ENCODE measurements at places on chromosomes 2 and 18.

- DNase-seq, result no peak
These were observed 49.0 kb downstream of the MAP2 start for GRCh38 chr2:209472871-209473270.

GRCh38 chr2:133360882-133361281 is 207.4 kb downstream of the NCKAP5 start:
- no peak for DNase-seq

GRCh38 chr2:151762694-151763093 is 28.4 kb upstream of the NEB start:
- no peak for DNase-seq

DNA sequence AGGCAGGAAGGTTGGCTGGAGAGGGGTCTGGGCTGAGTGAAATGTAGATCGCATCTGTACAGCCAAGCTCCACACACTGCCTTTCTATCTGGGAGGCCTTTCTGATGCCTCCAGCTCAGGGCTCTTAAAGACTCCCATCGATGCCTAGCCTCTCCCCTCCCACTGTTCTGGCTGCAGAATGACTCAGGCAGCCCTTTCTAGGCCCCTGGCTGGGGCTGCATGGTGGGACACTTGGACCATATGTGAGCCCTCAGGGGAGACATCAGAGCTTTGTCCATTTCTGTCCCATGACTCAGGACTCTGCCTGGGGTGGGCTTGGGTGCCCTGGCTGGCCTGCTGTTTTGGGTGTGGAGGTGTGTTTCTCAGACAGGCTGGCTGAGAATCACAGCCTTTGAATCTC is 101.3 kb downstream of the CELF4 start:
- no peak for DNase-seq

- DNase-seq, result no peak
These were observed 67.9 kb downstream of the LRRFIP1 start for GRCh38 chr2:237695201-237695780.

DNA sequence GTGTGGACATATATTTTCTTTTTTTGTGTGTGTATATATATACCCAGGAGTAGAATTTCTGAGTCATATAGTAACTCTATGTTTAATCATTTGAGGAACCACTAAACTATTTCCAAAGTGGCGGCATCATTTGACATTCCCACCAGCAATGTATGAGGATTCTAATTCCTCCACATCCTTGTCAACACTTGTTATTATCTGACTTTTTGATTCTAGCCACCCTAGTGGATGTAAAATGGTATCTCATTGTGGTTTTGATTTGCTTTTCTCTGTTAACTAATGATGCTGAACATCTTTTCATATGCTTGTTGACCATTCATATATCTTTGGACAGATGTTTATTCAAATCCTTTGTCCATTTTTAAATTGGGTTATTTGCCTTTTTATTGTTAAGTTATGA is 120.3 kb downstream of the TGFA start:
- DNase-seq, result no peak

DNA sequence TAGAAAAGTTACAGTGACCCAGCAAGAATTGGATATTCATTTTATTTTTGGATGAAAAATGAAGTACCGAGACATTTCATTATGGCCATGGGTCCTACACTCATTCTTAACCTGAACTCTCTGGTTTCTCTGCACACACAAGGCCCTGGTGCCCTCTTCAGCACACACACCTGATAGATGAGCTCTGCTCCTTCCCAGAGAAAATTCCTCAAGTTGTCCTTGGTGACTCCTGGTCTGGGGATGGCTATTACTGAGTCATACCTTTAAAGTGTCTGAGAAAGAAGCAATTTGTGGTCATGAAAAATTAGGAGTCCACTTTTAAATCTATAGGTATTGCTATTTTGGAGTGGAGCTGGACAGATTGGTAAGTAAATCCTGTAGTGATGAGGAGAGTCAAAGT is 311.5 kb downstream of the CDH2 start:
- no peak for DNase-seq

DNA sequence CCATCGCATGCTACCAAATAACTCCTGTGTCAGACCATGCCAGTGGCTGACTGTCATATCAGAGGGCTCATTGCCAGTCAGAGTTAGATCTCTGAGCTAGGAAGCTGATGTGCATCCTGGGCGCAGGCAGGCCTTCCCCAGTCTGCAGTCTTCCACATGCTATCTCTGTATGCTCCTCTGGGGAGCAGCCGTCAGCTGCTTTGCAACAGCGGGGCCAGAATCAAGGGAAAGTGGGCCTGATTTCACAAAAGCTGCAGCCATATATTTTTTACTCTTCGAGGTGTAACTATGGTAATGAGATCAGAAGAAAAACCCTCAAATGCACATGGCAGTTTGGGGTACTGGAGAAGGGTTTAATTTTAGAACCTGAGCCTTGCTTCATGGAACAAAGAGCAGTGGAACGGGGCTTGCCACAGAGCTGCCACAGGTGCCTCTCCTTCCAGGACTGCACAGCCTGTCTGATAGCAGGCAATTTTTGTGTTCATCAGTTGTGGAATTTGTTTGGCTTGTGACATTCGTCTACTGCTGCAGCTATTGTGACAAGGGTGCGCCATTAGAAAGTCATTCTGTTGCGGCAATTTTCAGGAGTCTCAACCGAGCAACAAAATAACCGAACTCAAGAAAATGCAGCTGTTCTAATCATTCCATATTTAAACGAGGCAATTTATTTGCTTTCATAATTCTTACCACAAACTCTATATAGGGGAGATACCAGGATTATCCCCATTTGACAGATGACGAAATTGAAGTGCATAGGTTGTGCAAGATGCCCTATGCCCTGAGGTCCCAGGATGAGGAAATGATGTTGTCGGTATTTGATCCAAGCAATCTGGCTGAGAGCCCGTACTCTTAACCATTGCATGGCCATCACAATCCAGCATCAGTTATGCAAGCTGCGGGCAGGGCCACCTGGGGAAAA is 109.6 kb upstream of the CYRIA start:
- no peak for DNase-seq

- no peak for DNase-seq
These were observed 12.0 kb upstream of the SP9 start for GRCh38 chr2:174322746-174323145.

DNA sequence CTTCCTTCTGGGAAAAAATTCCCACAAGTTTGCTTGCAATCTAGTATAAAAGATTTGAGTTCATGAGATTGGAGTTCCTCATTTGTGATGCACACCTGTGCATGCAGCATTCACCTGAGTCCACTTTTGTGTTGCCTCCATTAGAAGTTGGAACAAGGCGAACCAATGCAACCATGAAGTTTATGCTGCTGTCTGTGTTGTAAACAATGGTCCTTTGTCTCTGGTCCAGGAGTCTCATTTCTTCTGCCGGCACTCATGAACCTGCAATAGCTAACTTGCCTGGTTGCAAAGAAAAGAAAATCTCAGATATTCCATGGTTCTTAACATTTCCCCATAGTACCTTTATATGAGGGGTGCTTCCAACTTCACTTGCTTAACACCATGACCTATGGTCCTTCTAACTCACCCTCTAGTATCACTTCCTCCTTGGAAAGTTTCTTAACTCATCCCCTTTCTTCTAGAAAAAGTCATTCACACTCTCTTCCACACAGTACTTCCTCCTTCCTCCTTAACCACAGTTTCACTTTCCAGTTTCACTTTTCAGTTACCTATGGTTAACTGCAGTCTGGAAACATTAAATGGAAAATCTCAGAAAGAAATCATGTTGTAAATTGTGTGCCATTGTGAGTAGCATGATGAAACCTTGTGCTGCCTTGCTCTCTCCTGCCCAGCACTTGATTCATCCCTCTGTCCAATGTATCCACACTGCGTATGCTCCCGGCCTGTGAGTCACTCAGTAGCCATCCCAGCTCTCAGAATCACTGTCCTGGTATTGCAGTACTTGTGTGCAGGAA is 128.8 kb upstream of the TRIB2 start:
- no peak for DNase-seq

DNA sequence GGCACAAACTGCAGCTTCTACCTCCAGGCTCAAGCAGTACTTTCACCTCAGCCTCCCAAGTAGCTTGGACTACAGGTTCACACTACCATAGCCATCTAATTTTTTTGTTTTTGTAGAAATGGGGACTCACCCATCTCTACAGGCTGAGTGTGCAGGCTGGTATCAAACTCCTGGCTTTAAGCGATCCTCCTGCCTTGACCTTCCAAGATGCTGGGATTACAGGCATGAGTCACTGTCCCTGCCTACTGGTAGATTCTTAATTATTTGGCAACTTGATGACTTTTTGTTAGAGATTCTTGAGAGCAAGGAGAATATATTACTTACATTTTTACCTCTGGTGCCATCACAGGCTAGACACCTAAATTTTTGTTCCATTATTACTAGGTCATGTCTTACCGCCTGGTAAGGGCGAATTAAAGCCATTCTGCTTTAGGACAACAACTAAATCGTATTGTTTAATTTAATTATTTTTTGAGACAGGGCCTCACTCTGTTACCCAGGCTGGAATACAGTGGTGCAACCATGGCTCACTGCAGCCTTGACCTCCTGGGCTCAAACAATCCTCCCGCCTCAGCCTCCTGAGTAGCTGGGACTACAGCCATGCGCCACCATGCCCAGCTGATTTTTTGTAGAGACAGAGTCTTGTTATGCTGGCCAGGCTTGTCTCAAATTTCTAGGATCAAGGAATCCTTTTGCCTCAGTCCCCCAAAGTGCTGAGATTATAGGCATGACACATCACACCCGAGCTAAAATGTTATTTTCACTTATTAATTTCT is 15.7 kb downstream of the DYNC1I2 start:
- no peak for DNase-seq

- no peak for DNase-seq
These were observed 126.1 kb downstream of the MTX2 start for GRCh38 chr2:176395273-176395854.

- DNase-seq, result no peak
These were observed 31.5 kb downstream of the SLC25A12 start for GRCh38 chr2:171862501-171862900.

DNA sequence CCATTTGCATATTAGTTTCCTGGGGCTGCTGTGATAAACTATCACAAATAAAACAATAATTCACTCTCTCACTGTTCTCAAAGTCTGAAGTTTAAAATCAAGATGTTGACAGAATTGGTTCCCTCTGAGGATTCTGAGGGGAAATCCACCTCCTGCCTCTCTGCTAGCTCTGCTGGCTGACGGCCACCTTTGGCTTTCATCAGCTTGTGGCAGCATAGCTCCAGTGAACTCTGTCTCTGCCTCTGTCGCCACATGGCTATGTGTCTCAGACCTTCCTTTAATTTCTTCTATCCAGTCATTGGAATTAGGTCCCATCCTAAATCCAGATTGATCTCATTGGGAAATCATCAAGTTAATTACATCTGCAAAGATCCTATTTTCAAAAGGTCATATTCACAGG is 38.9 kb upstream of the TRIM43 start:
- no peak for DNase-seq

DNA sequence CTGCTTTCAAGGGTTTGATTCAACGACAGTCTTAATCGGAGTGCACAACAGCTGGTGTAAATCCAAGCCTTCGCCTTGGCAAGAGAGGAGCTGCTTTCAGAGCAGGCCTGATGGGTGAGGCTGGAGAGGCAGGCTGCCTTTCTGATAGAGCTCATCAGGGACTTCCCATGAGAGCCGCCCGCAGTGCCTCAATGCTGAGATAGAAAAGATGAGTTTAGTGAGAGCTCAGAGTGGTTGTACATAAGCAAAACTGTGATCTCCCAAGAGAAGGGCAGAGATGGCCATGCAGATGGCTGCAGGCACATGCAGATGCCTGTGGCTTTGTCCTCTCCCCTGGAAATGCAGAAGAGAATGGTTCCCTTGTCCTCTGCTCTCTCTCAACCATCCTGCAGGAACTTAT is 122.1 kb downstream of the ARL4C start:
- DNase-seq, result no peak

DNA sequence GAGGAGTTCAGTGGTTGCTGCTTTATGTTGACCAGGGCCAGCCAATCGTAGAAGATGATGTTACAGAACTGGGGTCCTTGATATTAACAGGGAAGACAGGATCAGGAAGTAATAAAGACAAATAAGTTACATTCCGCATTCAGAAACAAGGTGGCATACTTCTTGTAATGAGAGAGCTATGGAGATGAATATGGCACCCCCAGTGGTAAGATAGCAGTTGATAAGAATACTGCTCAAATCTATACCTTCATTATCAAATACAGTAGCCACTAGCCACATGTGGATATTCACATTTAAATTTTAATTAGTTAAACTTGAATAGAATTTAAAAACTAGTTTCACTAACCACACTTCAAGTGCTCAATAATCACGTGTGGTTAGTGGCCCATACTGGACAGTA is 290.4 kb upstream of the RBMS1 start:
- no peak for DNase-seq

DNA sequence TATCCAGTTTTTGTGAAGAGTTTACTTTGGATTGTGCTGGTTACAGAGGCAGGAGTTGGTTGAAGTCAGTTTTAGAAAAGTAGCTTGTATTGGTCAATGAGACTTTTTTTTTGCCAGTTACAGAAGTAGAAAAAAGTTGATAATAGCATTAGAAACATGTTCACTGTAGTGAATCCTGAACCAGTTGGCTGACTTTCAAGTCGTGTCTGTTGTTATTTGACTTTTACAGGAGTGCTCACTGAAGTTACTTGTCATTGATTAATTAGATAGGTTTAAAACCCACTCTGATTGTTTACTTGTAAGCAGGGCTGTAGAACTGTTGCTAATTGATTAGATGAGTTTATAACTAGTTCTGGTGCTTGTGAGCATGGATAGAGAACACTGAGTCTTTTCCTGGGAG is 312.0 kb upstream of the VWC2L start:
- no peak for DNase-seq

DNA sequence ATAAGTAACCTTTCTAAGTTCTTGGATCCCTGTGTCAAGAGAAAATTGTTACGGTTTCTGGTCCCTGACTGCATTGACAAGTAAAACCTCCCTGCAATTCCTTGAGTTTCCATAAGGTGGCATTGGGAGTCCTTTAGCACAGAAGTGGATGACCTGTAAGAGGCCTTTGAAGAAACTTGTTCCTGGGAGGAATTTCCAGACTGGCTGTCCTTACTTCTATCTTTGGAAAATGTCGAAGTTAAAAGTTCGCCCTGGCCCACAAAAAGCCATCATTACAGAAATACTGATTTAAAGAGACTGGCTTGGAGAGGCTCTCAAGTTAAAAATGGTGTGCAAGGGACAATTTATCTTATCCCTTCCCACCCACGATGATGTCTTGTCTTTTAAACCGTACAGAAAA is 218.4 kb downstream of the CDH20 start:
- DNase-seq, result peak; percentile 51

GRCh38 chr2:8447610-8448221 is 234.1 kb upstream of the ID2 start:
- no peak for DNase-seq

DNA sequence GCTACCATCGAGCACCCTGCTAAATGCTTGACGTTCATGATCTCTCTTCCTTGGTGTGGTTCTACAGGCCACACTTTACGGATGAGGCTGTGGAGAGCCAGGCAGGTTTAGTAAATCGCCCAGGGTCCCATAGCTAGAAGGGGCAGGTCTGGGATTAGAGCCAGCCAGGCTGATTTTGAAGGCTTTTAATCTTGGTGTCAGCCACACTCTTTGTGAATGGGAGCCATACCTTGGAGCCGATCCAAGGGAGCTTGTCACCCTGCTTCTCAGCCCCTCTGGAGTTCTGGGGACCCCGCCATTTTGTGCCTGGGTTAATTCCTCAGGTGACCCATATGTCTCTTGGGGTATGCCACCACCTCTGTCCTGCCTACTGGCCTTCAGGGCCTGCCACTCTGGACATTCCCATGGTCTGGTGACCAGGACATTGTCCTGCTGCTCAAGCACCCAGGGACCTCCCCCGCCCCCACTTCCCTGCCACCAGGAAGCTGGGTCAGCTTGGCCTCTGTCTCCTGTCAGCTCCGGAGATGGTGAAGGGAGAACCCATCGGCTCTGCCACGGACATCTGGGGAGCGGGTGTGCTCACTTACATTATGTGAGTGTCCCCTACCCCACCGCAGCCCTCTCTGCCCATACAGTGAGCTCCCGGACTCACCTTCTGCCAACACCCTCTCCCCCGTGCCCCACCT is 7.3 kb upstream of the GMPPA start:
- no peak for DNase-seq

Measured in forelimb muscle (tissue), 1 donor.